ENCODE measurements at places on chromosomes 2 and 18.
A peak's percentile ranks its signal among the peaks of the same experiment; 100 is the strongest.

DNA sequence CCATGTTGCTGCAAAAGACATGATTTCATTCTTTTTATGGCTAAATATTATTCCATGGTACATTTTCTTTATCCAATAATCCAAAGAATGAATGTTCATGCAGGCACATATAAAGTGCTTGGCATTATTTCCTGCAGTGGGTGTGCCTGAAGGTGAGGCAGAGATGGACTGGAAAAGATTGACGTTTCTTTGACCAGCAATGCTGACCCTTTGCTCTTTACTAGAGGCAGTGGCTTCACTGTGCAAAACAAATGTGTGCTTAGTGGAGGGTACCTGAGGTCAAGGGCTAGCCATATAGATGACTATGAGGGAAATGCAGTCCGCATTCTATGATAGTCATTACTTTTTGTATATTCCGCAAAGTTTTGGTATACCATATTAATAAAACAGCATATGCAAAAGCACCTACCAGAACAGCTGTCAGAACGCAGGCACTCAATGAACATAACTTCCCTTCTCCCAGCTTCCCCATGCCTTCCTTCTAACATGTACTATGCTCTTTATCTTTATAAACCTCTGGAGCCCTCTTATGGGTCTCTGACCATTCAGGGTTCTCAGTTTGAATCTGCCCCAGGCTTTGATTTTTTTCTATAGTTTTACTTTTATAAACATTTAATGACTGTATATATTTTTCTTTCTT, 32.6 kb upstream of the CPS1 start:
- DNase-seq = no peak

GRCh38 chr18:42509750-42510415, 554.8 kb downstream of the PIK3C3 start:
- DNase-seq = no peak

DNA sequence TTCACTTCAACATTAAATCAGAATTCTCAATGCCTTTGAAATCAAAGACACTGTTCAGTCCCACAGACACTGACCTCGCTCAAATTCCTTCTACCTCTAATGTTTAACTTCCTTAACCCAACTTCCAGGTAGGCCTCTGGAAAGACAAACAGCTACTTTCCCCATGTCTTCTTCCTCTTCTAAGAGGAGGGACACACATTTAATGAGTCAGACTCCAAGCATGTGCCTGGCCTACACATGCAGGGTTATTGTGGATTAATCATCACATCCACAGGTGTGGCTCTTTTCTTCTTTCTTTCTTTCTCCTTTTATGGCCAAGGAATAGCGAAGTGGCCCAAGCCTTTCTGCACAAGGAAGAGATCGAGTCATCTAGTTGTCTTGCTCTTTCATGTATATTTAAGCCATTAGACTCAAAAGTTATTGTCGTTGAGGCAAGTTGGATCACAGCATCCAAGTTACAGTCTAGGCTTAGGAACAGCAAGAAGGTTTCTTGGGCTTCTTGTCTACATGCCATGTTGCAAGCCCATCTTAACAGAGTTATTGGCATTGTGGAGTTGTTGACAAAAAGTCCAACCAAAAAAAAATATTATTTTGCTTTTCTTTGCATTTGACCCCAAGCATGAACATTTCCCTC, 387.8 kb downstream of the IRS1 start:
- no peak for DNase-seq

DNA sequence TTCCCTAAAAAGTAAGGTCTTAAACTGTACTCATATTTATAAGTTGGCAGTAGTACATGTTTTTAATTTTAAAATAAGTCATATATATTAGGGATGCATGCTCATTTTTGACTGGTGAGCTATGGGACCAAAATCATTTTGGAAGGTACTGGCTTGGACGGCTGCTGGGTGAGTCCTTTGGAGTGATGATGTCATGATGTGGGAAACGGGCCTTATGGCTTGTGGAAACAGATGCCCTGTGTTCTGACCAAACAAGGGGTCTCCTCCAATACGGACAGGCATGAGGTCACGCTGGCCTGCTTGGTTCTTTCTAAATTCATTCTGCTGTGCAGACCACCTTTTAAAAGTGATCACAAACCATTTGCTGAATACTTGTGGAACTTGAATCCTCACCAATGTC, 109.2 kb upstream of the MGAT5 start:
- no peak for DNase-seq

GRCh38 chr2:53941749-53942148, 29.0 kb downstream of the PSME4 start:
- no peak for DNase-seq

DNA sequence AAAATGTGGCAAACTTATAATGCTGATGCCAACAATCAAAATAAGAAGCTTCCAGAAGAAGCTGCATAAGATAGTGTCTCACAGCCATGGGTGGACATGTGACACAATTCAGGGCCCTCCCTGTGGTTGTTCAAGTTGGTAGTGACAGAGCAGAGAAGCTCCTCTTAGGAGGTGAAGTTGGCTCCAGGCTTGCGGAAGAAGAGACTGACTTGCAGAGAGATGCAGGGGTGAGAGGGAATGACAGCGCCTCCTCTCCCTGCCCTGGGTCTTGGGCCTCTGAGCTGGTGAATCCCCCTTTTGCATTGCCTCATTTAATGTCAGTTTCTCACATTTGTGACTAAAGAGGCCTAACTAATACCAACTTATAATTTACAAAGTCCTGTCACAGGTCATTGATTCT, 23.0 kb upstream of the RHOB start:
- no peak for DNase-seq

GRCh38 chr2:108533832-108534583, at the start of gene LIMS1:
Gene LIMS1, plus strand, starts transcription at chr2:108534470. Its CDS starts 93 bp downstream, at chr2:108534563.
- peak; percentile 88 for DNase-seq

DNA sequence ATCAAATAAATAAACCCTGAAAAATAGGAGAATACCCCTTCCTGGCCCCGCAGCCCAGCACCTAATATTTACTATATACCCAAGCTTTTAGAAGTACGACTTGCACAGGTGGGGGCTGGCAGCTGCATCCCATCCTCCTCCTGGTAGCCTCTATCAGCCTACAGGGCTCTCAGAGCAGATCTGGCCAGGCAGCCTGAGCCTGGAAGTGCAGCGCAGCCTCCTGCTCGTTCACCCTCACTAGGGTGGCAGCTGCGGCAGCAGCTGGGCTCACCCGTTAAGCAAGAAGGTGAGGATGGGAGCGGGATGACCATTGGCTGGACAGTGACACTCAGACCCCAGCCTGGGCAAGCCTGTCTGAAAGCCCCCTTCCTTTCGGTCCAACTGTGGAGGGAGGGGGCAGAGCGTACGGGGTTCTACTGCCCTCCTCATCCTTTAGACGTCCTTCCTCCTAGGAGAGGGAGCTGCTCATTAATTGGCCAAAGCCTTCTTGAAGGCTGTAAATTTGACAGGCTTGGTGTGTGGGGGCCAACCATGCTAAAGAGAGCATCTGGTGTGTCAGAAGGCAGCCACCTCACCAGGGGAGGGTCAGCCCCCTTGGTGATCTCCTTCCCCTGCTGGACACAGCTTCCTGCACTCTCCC, 23.3 kb downstream of the MPHOSPH10 start:
- no peak for DNase-seq

DNA sequence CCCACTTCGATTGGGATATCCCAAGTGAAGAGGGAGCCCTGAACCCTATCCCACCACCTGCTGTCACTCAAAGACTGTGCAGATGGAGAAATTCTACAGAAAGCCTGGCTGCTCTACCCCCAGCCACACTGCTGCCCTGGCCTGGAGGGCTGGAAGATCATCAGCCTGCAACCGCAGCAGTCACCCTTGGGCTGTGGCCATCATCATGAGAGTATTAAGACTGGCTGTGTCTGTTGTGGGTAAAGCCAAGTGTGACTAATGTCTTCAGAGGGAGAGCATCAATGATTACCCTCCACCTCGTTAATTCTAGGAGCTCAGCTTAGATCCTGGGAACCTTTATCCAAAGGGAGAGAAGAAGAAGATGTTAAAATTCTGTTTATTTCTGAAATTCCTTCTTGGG, 221.5 kb downstream of the TFCP2L1 start:
- DNase-seq = no peak

- no peak for DNase-seq
Observed at GRCh38 chr2:37775908-37776250, 104.4 kb upstream of the CDC42EP3 start.

GRCh38 chr2:74406035-74406434, 15.4 kb downstream of the C2orf81 start:
- DNase-seq = no peak

DNA sequence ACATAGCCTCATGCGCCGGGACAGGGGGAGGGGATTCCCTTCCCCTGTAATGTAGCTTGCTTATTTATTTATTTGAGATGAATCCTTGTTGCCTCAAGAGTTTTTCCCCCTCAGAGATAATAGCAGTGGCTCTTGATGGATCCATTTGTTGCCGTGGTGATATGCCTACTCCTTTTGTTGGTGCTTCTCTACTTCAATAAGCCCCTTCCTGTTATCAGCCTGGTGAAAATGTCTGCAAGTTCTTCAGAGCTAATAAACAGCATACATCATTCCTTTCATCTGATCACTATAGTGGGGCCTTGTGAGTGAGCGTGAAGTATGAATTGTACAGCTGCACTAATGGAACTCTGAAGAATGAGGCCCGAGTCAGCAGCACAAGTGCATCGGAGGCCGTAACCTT, 19.4 kb downstream of the FZD5 start:
- DNase-seq = no peak

DNA sequence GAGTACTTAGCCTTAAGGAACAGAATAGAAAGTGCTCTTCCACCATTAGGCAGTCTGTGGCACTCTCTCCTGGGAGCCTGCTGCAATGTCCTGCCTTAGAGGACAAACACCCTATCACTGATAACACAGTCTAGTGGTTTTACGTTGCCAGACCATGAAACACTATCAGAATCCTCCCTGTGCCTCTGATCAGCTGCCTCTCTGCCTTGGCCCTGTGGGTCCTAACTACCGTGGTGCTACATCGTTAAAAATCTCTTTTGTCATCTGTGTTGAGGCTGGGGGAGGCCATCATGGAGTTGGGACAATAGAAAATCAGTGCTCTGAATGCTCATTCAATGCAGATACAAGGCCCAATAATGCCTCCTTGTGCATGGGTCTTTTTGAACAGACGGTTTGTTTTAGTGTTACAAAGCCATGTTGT, 11.9 kb upstream of the APCDD1 start:
- no peak for DNase-seq

DNA sequence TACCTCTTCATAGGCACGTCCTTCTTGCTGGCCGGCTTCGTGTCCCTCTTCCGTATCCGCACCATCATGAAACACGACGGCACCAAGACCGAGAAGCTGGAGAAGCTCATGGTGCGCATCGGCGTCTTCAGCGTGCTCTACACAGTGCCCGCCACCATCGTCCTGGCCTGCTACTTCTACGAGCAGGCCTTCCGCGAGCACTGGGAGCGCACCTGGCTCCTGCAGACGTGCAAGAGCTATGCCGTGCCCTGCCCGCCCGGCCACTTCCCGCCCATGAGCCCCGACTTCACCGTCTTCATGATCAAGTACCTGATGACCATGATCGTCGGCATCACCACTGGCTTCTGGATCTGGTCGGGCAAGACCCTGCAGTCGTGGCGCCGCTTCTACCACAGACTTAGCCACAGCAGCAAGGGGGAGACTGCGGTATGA, 2.3 kb downstream of the FZD7 start:
- no peak for DNase-seq

GRCh38 chr2:99166218-99166617, 11.5 kb downstream of the LIPT1 start:
- DNase-seq = no peak

GRCh38 chr2:217604527-217605194, 398.1 kb downstream of the TNS1 start:
- DNase-seq = no peak
